ENCODE measurements at places on chromosomes 12 and 14.

DNA sequence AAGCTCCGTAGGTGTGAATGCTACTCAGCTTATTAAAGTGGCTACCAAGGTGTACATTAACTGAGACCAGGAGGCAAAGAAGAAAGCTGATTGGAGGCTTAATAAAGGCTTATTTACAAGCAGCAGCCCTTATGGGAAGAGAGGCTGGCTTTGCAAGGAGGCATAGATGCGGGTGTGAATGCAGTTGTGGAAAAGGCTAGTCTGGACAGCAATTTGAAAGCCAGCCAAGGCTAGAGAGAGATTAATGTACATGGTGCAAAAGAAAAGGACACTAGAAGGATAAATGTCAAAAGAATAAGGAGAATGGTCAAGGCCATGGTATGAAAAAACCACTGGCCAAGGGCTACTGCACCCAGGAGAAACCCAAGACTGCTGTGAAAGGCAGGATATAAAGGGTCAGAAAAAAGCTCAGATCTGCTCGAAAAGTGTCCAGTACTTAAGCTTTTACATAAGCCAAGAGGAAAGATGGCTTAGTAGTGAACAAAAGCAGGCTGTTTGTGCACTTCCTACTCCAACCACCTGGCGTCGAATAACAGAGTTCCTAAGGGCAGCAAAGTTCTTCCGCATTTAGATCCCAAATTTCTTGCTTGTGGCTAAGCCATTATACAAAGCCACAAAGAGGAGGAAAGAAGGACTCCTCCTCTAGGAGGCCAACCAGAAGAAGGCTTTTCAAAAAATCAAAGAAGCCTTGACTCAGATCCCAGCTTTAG, 24.0 kb downstream of the KLRK1 start:
- DNase-seq: peak; percentile 69

DNA sequence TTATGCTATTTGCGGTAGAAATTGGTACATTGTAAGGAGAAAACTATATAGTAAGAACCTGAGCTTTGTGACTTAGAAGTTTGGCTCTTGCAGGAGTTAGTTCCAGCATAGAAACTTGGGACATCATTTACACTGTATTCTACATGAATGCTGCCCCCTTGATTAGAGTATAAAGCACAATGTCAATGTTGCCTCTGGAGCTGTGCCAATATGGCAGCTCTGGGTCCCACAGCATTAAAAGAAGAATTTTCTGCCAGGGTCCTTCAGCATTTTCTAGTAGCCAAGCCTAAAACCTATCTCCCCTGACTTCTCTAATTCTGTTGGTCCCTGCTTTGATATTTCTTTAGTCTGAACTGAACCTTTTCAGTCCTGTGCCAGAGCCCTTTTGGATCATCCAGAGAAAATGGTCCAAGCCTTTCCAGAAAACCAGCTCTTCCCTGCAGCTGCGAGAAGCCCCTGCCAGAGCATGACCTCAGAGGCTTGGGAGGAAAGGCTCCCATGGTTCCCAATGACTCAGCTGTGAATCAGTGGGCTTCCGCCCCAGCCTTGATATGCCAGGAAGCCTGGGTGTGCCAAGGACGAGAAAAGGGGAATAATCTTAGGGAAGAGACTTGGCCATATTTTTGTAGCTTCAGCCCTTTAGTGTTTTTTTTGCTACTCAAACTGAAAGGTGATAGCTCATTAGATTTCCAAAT, 43.2 kb downstream of the PLEKHG7 start:
- no peak for DNase-seq

- no peak for DNase-seq
These were observed 26.5 kb downstream of the NUAK1 start for GRCh38 chr12:106112145-106112821.

DNA sequence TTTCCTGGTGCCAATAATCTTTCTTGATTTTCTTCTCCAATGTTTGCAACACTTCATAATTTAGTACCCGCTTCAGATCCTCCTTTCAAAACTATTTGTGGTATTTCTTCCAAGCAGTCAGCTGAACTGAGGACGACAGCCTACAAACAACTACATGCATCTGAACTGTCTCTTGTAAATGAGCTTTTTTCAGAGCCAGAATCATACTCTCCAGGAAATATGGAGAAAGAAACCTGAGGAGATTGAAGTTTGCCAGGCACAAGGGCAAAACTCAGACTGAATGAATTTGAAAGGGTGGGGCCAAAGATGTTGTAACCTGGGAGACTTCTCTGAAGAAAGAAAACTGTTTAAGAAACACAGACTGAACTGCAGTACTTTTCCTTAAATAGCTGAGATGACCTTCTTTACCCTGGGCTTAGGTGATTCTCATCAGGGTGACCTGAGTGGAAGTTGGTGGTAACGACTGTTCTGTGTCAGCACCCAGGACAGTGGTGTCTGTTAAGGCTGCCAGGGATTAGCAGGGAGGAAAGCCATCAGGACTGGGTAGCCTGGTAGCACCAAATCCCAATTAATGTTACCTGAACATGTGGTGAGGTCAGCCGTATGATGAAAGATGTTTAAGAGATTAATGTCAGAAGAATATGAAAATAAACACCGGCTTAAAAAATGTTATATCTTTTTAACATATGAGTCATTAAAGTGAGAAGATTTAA, 95.0 kb downstream of the TGFB3 start:
- no peak for DNase-seq

DNA sequence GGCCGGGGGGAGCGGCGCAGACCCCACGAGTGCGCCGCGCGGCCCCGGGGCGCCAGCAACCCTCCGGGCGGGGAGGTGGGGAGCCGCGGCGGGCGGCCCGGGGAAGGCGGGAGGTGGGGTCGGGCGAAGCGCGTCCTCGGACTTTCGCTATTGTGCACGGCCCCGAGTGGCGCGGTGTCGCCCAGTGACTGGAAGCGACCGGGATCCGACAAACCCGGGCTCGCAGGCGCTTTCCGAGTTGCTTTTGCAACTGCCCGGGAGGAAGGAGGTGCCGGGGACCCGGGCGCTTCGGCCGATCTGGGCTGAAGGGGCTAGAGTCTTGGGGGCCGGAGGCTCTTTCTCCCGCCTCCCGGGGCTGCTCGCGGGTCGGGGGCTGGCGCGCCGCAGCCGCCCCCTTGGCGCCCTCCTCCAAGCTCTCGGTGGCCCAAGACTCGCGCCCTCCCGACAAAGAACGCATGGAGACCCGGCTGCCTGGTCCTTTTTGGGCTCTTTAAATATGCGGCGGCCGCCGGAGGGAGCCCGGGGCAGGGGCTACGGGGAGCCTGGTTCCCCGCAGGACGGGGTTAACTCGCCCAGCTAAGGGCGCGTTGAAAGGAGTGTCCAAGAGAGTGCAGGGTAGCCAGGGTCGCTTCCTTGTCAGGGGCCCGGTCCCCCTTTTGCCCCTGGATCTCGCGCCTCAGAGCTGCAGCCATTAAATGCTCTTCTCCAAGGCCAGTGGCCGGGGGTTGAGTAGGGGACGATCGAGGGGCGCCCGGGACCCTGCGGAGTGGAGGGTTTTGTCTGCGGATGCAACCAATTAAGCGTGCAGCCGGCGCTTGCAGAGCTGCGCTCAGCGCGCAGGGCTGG, 1.4 kb downstream of the HMGA2 start:
- DNase-seq: peak; percentile 2

DNA sequence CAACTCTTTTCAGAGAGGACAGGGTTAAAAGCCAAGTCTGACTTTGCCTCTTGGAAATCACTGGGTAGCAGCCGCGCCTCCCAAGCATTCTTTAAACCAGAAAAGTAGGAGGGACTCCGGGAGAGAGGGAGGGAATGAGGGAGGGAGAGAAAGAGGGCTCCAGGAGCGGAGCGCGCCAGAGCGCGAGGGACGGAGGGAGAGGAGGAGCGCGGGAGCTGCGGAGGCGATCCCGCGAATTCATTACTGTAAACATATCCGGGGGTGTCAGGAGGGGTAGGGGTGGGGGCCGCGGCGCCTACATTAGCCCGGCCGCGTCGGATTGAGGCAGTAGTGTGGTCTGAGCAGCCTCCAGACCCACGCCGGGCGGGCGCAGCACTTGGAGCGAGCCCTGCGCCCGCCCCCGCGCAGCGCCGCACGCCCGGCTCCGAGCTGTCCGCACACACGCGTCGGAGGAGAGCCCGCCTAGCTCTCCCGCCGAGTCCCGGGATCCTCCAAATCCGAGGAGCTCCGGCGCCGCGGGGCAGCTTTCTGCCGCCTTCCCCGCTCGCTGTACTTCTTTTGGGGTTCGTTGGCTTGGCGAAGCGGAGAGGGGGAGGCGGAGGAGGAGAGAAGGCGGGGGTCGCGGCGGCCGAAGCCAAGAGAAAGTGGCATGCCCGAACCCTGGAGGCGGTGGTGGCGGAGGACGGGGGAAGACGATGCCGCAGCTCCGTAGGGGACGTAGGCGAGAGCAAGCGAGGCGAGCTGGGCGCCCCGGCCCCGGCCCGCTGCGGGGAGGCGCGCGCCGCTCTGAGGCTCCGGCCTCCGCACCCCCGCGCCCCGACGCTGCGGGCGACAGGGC, 3.3 kb downstream of the FLRT2 start:
- DNase-seq: peak; percentile 58

GRCh38 chr12:4224206-4224889, 49.2 kb upstream of the CCND2 start:
- no peak for DNase-seq

GRCh38 chr12:25436206-25437030, 116.7 kb downstream of the LMNTD1 start:
- DNase-seq: peak; percentile 44

- DNase-seq: no peak
These were observed 617.2 kb downstream of the MED13L start for GRCh38 chr12:115660211-115660805.

GRCh38 chr14:99124482-99125105, 147.4 kb downstream of the BCL11B start:
- no peak for DNase-seq

- peak; percentile 81 for DNase-seq
These were observed 196.7 kb upstream of the PELI2 start for GRCh38 chr14:55921511-55921910.

DNA sequence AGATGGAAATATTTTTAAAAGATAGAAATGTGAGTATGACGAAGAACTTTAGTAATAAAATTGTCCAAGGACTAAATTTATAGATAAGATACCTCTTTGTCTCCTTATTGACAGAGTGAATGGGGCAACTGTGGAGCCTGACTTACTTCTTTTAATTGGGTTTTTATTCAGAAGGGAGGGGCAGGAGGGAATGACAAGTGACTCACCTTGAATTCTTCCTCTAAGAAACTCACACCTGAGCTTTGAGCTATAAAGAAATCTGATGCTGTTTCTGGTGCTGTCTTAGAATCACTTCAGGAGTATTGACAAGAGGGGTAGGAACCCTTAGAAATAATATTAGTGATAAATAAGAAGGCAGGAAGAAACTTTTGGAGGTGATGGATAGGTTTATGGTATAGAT, 951 bp downstream of the NR1H4 start:
- no peak for DNase-seq

DNA sequence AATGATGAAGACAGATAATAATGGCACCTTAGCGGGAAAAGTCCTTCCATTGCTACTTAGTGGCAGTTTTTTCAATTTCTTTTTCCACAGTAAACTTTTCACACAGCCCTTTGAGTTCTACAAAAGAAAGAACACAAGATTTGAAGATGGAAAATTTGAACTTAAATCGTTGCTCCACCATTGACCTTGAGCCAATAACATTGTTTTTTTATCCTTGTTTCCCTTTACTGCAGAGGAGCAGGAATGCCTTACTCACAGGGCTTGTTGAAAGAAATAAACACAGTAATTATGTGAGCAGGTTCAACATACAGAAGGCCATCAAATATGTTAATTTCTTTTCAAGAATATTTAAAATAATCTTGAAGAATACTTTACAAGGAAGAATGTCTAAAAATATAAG, 181.5 kb upstream of the KRR1 start:
- DNase-seq: no peak

DNA sequence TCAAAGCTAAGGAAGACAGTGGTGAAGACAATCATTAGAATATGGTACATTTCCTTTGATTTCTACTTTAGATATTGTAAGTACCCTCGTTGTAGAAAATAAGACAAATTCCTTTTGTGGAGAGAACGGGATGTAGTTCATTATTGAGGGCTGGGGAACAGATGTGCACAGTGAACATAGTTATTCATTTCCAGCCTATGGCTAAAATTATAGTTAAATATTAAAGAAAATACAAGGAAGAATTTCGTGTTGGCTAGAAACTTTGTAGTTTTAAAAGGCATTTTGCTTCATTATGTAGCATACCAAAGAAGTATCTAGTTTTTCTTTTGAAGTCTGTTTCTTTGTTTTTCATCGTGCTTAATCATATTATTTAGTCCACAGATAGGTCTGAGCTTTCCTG, 201.8 kb downstream of the ESR2 start:
- DNase-seq: no peak

DNA sequence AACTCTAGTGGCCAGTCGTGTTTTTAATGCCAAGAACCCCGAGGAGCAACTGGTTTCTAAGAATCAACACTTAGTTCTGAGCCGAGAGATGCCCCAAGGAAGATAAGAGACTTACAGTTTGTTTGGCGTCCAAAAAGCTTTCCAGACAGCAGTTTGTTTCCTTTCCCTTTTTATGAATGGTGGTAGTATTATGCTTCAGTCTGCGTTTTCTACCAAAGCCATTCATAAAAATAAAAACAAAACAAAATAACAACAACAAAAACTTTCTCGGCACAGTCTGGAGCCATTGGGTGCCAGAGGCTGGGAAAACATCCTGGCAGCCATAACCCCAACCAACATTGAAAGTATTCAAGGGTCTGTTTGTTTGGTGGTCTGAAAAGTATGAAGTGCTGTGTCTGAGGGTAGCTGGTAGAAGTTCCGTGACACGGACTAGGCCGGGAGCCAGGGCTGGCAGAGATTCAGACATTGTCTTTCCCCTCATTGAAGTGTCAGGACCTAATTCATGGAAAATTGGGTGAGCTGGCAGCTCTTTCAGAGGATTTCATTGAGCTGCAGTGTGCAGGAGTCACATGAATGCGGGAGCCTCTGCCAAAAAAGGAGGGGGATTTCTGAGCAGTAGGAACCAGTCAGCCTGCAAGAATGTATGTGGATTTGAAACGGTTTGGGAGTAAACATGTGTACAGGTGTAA, 124.2 kb downstream of the HMGA2 start:
- DNase-seq: no peak

GRCh38 chr12:27151479-27151878, 69.1 kb upstream of the C12orf71 start:
- no peak for DNase-seq

GRCh38 chr14:35883677-35884293, 57.6 kb downstream of the BRMS1L start:
- peak; percentile 6 for DNase-seq

GRCh38 chr14:94175011-94175745, 1.1 kb downstream of the PPP4R4 start:
- DNase-seq: no peak

- DNase-seq: no peak
These were observed 15.5 kb downstream of the CPSF6 start for GRCh38 chr12:69254862-69255261.
